Progenitor cell of endocrine pancreas (in vitro differentiated cells): ENCODE measurements at places on chromosomes 11 and 22.

DNA sequence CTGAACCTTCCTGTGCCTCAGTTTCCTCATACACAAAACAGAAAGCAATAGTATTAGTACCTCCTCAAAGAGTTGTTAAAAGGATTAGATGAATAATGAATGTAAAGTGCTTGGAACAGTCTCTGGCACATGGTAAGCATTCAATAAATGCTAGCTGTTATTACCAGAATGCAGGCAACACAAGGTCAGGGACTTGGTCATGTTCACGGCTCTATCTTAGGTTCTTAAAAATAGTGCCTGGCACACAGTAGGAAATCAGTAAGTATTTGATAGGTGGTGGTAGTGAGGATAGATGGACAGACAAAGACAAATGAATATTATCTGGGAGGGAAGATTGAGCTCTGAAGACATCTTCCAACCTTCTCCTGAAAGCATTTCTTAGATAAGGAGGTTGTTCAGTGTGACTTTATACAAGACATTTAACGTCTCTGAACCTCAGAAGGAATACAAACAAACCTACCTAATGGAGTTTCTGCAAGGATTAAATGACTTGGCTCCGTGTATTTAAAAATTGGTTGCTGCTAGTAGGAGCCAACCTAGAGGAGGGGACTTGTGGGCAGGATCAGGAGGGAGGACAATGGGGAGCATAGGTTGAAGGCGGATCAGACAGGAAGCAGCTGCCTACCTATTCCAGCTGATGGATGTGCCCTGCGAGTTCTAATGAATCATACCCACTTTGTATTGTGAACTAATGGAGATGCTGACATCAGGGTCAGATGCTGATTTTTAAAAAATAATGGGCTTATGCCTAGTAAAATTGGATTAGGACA is 94.1 kb downstream of the DBX1 start:
- no peak for DNase-seq

DNA sequence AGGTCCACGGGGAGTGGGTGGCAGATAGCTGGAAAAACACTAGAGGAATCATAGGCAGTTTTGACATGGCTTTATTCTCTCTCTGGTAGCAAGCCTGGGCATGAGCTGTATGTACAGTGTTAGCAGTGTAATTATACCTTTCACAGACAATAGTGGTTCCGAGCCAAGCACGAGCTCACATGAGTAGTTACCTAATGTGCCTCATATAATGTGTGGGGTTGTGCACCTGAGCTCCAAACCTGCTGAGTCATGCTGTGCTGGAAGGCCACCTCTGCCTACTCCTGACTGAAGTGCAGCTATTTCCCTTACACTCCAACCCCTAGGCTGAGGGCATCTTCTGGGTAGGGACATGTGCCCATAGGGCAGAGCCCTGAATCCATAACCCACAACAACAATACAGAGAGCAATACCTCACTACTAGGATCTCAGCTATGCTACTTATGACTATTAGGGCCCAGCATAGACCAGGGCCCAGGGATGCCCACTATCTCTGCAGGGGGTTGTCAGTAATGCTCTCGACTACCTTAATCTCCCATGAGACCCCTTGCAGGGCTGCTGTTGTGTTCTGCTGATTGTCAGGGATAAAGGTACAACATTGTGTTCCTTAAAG is 432.1 kb downstream of the DYNC2H1 start:
- no peak for DNase-seq

GRCh38 chr11:114918286-114918685 is 240.0 kb downstream of the NXPE2 start:
- DNase-seq, result no peak

- DNase-seq, result no peak
Measured at GRCh38 chr22:37971475-37972434, 12.6 kb downstream of the SOX10 start.

- DNase-seq, result no peak
Measured at GRCh38 chr11:126163779-126164178, 47.7 kb downstream of the RPUSD4 start.

- no peak for DNase-seq
Measured at GRCh38 chr11:19453651-19454257, 213.0 kb upstream of the E2F8 start.

DNA sequence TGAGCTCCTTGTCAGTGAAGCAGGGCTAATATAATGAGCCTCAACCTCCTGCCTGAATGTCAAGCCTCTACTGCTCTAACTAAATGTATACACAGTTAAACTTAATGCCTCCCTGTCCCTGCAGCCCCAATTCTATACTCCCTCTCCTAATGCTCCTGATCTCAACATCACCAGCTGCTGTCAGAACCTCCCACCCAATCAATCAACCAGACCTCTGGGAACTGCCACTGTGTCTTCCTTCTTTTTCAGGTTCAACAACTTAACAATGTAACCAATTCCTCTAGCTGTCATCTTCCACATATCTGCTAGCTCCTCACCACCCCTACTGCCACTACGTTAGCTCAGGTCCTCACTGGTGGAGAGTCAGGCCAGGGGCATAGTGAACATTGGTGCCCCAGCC is 339.8 kb upstream of the NARS2 start:
- no peak for DNase-seq

- no peak for DNase-seq
Measured at GRCh38 chr22:47084226-47084625, 321.8 kb downstream of the TBC1D22A start.

DNA sequence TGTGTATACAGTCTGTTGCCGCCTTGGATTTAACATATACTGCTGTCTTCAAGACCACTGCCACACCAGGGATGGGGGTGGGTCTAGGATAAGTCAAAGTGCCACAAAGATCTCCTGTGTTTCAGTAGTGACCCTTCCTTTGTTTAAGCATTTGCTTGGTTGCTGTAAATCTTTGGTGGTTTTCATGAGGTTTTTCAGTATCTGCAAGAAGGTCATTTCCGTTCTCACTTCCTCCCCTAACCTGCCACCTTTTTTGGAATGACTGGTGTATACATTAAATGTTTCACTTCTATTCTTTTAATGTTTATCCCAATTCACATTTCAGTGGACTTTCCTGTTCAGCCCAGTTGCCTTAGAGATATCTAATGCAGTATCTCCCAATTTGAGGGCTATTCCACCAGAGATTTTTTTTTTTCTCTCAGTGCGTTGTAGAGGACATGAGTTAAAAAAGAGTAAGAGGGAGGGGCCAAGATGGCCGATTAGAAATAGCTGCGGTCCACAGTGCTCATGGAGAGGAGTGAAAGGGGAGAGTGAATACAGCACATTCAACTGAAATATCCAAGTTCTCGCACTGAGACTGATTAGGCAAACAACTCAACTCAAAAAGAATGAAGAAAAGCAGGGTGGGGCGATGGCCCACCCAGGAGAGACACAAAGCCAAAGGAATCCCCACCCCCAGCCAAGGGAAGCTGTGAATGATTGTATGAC is 43.2 kb downstream of the USP47 start:
- DNase-seq, result no peak

GRCh38 chr11:2129699-2130366 is 9.4 kb downstream of the IGF2 start:
- DNase-seq, result no peak

GRCh38 chr22:22855617-22856308 is 31.9 kb upstream of the IGLL5 start:
- peak; percentile 36 for DNase-seq

DNA sequence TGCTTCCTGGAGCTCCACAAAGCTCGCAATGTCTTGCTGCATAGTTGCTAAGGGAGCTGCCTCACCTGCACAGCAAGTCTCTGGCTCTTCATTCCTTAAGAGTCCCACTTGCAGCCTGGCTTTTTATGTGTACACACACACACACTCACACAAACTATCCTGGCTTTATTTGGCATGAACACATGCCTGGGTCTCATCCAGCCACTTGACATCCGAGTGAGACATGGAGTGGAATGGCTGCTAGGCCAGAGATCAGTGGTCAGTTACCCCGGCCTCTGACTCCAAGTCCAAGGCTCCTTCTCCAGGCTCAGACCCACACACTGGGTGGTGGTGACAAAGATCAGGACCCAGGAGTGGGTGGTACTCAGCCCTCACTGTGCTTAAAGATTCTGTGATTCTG is 37.9 kb upstream of the CLTCL1 start:
- no peak for DNase-seq

DNA sequence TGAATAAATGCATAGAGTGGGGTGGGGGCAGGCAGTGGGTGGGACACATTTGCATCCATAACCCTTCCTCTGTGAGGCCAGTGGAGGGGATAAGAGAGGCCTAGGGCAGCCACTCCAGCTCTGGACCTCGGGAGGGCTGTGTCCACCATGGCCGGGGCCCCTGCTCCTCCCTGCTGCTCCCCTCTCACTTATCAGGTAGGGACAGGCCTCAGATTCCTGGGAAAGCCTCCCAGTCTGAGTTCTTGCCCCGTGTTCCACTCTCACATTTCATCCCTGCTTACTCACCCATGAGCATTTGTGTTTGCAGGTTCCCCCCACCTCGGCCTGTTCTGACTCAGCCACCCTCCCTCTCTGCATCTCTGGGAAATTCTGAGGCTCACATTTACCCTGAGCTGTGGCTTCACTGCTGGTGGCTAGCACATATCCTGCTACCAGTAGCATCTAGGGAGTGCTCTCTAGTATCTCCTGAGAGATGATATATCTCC is 128.7 kb upstream of the TOP3B start:
- DNase-seq, result no peak

- no peak for DNase-seq
Measured at GRCh38 chr22:30591191-30591587, 521 bp downstream of the PES1 start.

GRCh38 chr11:116109228-116109627 is 605.0 kb upstream of the CADM1 start:
- DNase-seq, result no peak

DNA sequence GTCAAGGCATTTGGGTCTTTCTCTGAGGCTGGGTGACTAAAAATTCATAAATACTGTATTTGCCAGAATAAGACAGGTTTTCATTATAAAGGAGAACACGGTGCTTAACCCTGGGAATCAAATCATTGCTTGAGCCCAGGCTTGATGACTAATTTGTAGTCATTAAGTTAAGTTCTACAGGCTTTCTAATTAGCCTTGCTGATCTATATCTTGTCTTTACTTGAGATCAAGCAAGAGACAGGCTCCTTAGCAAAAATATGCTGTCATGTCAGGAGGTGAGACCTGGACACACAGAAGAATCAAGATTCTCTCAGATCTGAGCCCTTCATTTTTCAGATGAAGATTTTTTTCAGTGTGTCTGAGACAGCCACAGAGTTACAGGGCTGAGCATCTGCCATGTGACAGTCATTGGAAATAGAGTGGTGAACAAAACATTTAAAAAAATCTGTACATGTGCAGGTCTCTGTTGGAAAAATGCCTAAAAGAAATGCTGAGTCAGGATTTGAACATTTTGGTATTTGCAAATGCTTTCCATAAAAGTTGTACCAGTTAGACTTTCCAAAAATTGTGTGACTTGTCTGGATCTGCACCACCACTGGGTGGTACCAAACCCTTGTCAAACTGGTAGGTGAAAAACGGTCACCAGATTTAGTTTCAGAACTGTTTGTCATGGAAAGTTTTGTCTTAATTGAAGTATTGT is 14.6 kb downstream of the ACAT1 start:
- no peak for DNase-seq

- no peak for DNase-seq
Measured at GRCh38 chr11:62536301-62536957, 10.2 kb downstream of the AHNAK start.

DNA sequence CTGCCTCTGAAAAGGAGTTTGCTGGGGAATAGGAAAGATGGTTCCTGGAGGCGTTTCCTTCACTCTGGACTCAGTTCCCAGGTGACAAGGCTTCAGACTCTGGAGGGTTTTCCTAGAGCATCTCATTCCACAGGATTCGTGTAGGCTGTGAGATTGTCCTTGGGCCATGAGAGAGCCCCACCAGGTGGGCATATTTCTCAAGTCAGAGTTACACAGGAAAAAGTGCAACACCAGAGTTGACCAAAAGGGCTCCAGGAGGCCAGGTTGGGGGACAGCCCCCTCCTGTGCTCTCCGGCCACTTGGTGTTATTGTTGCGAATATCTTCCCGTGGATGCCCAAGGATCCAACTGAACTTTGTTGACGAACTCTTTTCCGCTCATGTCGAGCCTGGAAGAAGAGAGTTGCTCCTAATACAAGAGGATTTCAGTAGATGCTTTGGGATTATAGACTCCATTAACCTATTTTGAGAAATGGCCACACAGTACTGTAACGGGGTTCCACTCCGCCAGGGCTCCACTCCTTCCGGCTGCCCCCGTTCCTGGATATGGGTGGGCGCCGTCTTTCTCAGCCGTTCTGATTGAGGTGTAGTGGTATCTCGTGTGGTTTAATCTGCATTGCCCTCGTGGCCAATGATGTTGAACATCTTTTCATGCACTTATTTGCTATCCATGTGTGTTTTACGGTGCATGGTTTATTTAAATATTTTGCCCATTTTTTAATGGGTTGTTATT is 580.3 kb downstream of the BRD1 start:
- DNase-seq, result no peak

DNA sequence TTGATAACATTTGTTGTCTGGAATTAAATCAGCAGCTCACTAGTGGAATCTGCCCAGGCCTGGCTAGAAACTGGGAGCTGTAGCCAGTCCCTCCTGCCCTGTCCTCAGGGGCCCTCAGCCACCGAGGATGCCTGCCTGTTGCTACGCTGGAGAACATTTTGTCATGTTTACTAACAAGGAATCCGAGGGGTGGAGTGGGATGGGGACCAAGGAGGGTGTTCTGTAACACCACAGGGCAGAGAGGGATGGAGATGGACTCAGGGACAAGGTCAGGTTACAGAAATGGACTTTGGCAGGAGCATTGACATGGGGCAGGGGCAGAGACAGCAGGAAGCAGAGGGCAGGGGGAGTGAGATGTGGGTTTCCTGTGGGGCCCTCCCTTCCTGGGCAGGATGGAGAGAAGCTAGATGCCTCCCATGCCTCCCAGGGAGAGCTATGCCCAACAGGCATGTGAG is 45.8 kb upstream of the AMPD3 start:
- DNase-seq, result no peak

- DNase-seq, result no peak
Measured at GRCh38 chr11:123392844-123393243, 37.2 kb upstream of the GRAMD1B start.

- no peak for DNase-seq
Measured at GRCh38 chr11:119712459-119713358, 16.3 kb downstream of the NECTIN1 start.

DNA sequence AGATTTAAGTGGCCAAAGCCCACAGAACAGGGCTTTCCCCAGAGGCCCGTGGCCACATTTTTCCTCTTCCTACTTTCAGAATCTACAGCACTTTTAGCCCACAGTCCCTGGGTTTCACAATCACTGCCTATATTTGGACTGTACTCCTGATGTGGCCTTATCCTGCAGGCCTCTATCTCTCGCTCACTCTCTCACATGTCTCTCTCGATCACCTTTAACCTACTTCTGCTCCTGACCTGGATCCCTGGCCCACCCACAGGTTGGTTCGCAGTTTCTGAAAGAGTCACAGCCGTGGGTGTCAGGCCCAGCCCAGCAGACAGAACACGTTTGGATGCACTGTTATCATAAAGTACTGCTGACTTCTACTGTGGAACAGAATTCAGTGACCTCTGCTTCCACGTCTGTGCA is 55.5 kb downstream of the LARGE1 start:
- DNase-seq, result no peak

- no peak for DNase-seq
Measured at GRCh38 chr22:19814428-19814827, 40.2 kb downstream of the GNB1L start.
